ENCODE measurements at places on chromosomes 16 and 17. TPM values are rescaled to one million over a fixed set of nuclear protein-coding genes. Genes with fewer than 3 reads are reported as not detected.
A peak's percentile ranks its signal among the peaks of the same experiment; 100 is the strongest.

- DNase-seq, result no peak
These were observed 588 bp upstream of the SMTNL2 start for GRCh38 chr17:4583782-4584100.

DNA sequence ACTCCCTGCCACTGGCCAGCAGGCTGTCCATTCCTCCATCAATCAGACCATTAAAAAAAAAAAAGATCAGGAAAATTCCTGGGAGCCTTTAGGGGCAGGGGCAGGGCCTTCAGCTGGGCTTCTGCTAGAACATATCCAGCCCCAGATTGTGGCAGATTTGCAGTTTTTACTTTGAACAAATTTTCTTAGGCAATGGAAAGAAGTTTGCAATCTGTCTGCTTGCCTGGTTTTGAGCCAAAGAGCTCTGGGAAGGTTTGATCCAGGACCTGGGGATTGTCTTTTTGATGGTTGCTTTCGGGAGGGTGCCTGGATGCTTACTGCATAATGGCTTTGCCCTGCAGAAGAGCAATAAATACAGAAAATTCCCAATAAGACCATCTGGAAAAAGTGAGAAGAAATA is 145.9 kb downstream of the SHISA9 start:
- DNase-seq, result no peak

DNA sequence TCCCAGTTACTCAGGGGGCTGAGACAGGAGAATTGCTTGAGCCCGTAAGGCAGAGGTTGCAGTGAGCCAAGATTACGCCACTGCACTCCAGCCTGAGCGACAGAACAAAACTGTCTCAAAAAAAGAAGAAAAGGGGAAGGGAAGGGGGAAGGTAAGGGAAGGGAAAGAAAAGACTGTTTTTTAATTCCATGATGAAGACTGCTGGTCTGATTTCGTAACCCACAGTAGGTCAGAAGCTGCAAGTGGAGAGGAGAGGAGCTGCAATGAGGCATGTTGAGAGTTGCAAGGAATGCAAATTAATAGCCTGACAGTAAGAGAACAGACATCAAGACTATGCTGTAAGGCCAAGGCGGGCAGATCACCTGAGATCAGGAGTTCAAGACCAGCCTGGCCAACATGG is 33.3 kb downstream of the HELZ start:
- peak; percentile 52 for DNase-seq

DNA sequence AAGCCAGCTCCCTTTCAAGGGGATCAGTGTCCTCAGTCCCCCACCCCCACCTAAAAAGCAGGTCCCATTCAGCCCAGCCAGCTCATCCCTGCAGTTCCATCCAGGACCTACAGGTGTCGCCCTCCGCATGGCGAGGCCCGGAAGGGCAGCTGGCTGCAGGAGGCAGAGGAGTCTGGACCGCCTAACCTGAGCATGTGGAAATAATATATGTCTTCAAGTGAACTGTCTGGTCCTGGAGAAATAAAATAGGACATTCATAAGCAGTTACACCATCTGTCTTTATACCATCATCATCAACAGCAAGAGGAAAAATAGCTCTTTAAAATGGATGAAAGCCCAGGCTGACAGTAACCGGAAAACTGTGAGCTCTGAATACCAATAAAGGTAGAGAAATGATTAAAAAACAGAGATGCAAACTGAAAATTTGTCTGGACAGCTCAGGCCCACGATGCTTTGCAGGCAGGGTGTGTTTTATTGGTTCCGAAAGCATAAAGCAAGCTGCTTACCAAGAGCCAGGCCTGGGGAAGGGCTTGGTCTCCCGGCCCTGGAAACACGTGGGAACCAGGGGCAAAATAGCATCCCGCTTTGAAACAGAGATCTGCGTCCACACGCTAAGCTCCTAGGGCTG is 215.2 kb downstream of the ZFHX3 start:
- peak; percentile 70 for DNase-seq

DNA sequence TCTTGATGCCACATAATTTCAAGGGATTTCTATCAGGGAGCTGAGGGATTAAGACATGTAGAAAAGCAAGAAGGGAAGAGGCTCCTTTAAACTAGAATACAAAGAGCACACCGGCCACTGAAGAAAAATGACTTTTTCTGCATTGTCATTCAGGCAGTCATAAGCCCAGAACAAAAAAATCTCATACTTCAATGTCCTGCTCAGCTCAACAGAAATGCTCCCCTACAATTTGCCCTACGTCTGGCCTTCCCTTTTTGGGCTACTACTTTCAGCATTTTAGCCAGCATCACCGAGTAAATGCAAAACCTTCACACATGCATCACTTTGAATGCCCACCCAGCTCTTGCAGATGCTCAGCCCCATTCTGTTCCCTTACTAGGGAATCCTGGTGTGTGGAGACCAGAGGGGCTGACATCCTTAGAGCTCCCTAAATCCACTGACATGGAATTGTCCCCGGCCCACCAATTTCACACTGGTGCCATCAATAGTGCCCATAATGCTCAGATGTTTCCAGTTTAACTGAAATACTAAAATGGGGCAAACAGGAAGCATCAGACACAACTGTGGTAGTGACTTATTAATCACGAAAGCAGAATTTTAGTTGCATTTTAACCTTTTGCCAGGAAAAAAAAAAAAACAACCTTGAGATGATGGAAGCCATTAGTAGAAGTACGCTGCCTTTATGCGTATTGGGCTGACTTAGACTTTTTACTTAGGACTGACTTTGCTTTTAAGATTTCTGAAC is 2.7 kb downstream of the MAP3K14 start:
- DNase-seq, result no peak

- no peak for DNase-seq
These were observed 23.0 kb downstream of the VPS35L start for GRCh38 chr16:19578378-19578971.

DNA sequence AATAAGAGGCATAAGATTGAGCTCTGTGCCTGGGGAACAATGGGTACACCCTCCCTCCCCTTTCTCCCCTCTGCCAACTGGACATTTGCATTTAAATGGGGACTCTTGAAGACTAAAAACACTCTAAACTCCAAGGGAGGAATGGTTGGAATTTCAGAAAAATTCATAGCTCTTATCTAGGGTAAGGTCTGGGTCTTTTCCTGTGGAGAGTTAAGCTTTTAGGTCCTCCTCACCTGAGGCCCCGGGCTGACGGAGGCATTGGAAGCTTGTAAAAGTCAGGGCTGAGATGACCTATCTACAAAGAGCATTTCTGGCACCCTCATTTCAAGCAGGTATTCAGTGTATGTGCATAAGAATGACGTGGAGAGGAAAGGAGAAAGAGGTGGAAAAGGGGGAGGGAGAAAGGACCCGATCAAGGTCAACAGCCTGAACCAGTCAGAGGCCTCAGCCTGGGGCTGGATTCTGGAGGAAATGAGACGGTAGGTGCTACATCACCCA is 78.0 kb downstream of the RAP1GAP2 start:
- no peak for DNase-seq

GRCh38 chr17:27770877-27771276 is 29.5 kb downstream of the NOS2 start:
- no peak for DNase-seq

DNA sequence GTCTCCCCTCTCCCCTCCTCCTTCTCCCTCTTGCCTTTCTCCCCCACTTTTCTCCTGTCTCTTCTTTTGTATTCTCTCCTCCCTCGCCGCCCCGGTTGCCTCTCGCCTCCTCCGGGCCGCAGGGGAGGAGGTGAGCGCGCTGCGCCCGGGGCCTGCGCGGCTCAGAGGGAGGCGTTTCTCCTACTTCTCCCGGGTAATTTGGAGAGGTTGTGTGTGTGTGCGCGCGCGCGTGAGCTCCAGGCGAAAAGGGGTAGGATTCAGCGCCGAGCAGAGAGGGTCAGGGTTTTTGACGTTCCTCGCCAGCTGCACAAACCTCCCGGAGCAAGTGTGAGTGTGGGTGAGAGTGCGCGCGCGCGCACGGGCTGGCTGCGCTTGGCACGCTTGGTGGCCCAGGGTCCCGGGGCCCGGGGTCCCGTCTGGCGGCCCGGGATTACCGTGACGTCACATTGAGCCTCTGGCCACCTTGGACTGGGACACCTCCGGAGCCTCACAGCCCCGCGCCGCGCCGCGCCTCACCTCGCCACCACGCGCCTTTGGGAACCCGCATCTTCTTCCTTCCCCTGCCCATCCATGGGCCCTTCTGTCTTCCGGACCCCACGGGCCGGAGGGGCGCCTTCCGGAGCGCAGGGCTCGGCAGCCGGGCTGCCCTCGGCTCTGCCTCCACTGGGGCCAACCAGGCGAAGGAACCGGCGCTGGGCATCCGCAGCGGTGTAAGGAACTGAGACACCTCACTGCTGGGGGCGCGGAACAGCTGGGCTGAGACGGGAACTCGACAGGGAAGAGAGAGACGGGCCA is 479 bp downstream of the IRX6 start:
- DNase-seq, result no peak

DNA sequence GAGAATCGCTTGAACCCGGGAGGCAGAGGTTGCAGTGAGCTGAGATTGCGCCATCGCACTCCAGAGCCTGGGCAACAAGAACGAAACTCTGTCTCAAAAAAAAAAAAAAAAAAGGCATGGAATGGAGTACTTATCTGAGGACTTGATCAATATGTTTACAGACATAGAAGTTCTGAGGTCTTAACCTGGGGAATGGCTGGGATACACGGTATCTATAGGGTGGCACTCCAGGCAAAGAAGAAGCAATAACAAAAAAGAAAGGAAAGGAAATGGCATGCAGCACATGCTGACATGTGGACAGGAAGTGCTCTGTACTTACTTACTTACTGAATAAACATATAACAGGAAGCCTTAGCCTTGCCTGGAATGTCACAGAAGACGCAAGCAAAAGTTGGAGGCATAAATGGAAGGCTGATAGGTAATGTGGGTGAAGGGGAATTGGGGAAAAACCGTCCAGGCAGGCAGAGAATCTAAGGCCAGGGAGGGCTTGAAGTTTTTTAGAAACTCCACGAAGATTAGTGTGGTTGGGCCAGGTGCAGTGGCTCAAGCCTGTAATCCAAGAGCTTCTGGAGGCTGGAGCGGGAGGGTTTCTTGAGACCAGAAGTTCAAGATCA is 10.1 kb upstream of the SPOP start:
- peak; percentile 61 for DNase-seq

DNA sequence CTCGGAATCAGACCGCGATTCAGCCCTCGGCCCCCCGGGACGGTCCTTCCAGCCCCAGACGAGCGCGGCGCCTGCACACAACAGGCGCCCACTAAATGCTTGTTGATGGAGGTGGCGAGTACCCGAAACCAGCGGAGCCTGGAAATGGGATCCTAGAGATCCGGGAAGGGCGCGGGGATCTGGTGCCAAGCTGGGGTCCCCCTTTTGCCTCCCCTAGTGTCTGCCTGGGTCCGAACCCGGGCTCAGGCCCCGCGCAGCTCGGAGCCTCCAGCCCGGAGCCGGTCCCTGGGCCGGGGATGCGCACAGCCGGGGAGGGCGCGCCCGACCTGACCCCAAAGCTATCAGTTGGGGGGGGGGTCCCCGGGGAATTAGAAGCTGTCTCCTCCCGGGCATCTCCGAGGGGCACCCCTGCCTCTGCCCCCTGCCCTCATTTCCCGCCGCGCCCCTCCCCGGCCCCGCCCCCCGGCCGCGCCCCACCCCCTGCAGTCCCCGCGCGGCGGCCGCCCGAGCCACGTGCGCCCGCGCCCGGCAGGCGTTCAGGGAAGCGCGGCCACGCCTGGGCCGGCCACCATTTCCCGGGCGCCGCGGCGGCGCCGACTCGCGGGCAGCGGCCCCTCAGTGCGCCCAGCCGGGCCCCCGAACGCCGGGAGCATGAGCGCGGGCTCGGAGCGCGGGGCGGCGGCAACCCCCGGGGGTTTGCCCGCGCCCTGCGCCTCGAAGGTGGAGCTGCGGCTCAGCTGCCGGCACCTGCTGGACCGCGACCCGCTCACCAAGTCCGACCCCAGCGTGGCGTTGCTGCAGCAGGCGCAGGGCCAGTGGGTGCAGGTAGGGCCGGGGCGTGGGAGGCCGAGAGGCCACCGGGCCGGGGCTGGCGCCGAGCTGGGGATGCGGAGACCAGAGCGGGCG is at the start of gene CPNE7:
Gene CPNE7, plus strand, starts transcription at position 512 of the 906 bp plus-strand sequence. Its CDS starts 140 bp downstream, at position 652.
- no peak for DNase-seq

DNA sequence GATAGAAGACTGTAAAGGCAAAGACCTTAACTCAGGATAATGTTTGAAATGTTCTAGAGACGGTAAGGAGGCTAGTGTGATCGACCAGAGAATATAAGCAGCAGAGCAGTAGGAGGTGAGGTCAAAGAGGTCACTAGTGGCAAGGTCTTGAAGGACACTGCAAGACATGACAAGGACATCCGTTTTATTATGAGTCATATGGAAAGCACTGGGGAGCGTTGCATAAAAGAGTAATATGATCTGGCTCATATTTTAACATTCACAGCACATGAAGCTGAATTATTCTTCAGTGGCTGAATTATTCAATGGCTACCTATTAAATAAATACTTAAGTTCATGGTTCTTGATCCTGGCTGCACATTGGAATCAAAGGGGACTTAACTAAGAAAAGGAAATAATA is 123.7 kb downstream of the SOX9 start:
- peak; percentile 34 for DNase-seq

- DNase-seq, result no peak
These were observed 81.4 kb downstream of the MRM1 start for GRCh38 chr17:36682773-36683172.

- DNase-seq, result peak; percentile 22
These were observed 8.2 kb upstream of the MPP2 start for GRCh38 chr17:43915559-43915958.

GRCh38 chr17:47120521-47121095 is 68.5 kb downstream of the CDC27 start:
- DNase-seq, result peak; percentile 77

GRCh38 chr17:77422104-77422747 is 281.5 kb downstream of the SEC14L1 start:
- no peak for DNase-seq

- DNase-seq, result no peak
These were observed 7.0 kb upstream of the C1QTNF8 start for GRCh38 chr16:1102921-1103635.

The ANKS4B gene
- polyA plus RNA-seq, result not detected

The RRAD gene
- polyA plus RNA-seq, result 2.1 TPM

The MPP2 gene
- polyA plus RNA-seq, result 3.8 TPM

The KRTAP2-3 gene
- 35.2 TPM for polyA plus RNA-seq

The PER1 gene
- polyA plus RNA-seq, result 10.5 TPM
